ENCODE measurements at places on chromosomes 7 and 10. TPM values are rescaled to one million over a fixed set of nuclear protein-coding genes. Genes with fewer than 3 reads are reported as not detected.

Gene CYP3A4
- not detected for total RNA-seq

Gene LAMB1
- total RNA-seq, result 93.0 TPM

Gene SPDYE2B
- not detected for total RNA-seq

Gene AGR2
- not detected for total RNA-seq

Gene SKAP2
- 37.1 TPM for total RNA-seq

Gene PGAM2
- not detected for total RNA-seq

Gene SUN1
- 66.3 TPM for total RNA-seq

Gene FEZF1
- 2.1 TPM for total RNA-seq

Gene GLI3
- total RNA-seq, result 1.4 TPM

Gene CFAP43
- total RNA-seq, result 1.6 TPM

Gene GPR146
- total RNA-seq, result 8.4 TPM

Gene CRTAC1
- total RNA-seq, result 2.6 TPM

Gene LIPK
- total RNA-seq, result not detected

Gene CAMK2B
- total RNA-seq, result 0.37 TPM

Gene PAX2
- not detected for total RNA-seq

Gene CPEB3
- total RNA-seq, result 0.58 TPM

Gene KIAA1549
- total RNA-seq, result 2.7 TPM
